Ovary (tissue), 10 donors: ENCODE measurements at places on chromosomes 4 and X. TPM values are rescaled to one million over a fixed set of nuclear protein-coding genes. Genes with fewer than 3 reads are reported as not detected.

DNA sequence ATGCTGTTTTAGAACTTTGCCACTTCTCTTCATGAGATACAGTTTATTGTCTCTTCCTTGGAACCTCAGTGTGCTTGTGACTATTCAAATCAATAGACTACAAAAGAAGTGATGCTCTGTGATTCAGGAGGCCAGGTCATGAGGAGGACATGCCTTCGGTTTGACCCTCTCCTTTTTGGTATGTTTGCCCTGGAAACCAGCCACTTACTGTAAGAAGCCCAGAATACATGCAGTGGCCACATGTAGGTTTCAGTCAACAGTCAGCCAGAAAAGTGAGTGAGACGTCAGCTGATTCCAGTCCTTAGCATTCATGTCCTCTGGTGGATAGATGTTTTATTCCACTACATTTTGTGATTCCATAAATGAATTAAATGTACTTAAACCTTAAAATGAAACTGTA lies 328.7 kb downstream of the PCDH18 start:
- no peak overlapping the region for H3K27ac ChIP-seq
- H3K36me3 ChIP-seq, result no peaks in the 10 kb centered on the region
- H3K27me3 ChIP-seq, result no peaks in the 10 kb centered on the region
- DNase-seq, result no peak
- H3K4me3 ChIP-seq, result no peak overlapping the region

The RASSF6 gene
- total RNA-seq, result 1.1 TPM

- no peaks in the 10 kb centered on the region for H3K36me3 ChIP-seq
- no peaks in the 10 kb centered on the region for H3K4me1 ChIP-seq
- no peak overlapping the region for H3K4me3 ChIP-seq
- no peaks in the 10 kb centered on the region for H3K27me3 ChIP-seq
These were observed 395.7 kb downstream of the RAPGEF2 start for GRCh38 chr4:159498446-159499115.

The NKX3-2 gene
- not detected for total RNA-seq

DNA sequence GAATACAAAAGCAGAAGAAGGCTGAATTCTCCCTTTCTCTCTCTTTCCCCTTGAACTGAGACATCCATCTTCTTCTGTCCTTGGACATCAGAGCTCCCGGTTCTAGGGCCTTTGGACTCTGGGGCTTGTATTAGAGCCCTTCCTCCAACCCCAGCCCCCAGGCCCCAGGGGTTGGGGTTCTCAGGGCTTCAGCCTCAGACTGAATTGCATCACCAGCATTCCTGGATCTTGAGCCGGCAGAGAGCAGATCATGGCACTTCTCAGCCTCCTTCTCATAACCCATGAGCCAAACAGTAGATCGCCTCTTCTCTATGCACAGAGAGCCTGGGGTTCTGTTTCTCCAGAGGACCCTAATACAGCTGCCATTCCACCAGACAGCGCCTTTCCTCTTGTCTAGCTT lies 25.3 kb upstream of the CLDN24 start:
- H3K4me3 ChIP-seq, result no peak overlapping the region
- H3K27me3 ChIP-seq, result no peaks in the 10 kb centered on the region
